ENCODE measurements at places on chromosomes 1 and 21.
A peak's percentile ranks its signal among the peaks of the same experiment; 100 is the strongest.

- no peak for DNase-seq
Measured at GRCh38 chr1:230199554-230199953, 132.5 kb downstream of the GALNT2 start.

- no peak for DNase-seq
Measured at GRCh38 chr1:239233626-239234025, 152.7 kb upstream of the CHRM3 start.

- DNase-seq = no peak
Measured at GRCh38 chr1:27862671-27863537, 9.4 kb upstream of the THEMIS2 start.

GRCh38 chr1:42312576-42313212 is 22.3 kb downstream of the FOXJ3 start:
- DNase-seq = no peak

DNA sequence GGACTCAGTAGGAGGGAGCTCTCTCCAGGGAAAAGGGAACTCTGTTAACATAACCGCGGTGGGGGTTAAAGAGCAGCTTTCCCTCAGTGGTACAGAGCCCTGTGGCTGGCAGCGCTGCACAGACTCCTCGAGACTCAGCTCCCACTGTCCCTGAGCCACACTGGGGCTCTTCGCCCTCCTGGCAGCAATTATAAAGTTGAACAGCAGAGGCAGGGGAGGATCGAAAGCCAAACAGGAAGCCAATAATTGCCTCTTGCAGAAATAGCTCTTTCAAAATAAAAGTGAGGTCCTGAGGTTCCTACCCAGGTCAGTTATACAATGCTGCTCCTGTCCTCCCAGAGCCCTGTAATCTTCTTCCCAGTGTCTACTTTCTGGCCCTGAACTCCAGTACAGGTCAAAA is 77.0 kb downstream of the FAM78B start:
- no peak for DNase-seq

- peak; percentile 39 for DNase-seq
Measured at GRCh38 chr1:5108740-5109139, 454.3 kb downstream of the AJAP1 start.

DNA sequence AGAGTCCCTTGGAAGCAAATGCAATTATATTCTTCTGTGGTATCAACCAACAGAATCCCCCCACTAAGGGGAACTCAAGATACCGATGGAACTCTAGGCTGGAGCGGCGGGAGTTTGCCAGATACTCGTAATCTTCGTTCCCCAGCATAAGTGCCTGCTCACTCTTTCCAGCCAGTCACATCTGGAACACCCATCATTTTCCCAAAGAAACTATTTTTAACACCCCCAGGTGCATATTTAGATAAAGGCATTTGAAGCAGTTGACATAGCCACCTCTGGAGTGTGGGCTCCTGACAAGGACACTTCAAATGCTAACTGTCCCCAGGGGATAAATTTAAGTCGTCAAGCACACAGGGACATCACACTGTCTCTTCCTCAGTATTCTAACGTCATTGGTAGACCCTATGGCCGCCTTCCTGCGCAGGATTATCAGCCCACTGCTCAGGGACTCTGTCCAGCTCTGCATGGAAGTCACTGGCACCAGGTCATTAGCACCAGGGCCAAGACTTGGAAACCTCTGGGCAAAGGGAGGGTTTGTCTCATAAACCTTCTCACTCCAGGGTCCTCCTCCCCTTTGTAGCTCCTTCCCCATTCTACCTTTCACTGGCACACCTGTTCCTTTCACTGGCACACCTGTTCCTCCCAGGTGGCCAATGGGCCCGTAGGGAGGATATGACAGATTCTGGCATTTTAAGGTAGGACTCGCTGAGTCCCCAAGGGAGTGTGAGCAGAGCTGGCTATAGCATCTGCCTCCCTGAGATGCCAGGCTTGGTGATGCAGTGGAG is 48.8 kb downstream of the H3-3A start:
- DNase-seq = no peak

- DNase-seq = no peak
Measured at GRCh38 chr1:63955370-63956145, 181.7 kb downstream of the ROR1 start.

GRCh38 chr1:43171312-43171875 is 696 bp downstream of the EBNA1BP2 start:
- no peak for DNase-seq

DNA sequence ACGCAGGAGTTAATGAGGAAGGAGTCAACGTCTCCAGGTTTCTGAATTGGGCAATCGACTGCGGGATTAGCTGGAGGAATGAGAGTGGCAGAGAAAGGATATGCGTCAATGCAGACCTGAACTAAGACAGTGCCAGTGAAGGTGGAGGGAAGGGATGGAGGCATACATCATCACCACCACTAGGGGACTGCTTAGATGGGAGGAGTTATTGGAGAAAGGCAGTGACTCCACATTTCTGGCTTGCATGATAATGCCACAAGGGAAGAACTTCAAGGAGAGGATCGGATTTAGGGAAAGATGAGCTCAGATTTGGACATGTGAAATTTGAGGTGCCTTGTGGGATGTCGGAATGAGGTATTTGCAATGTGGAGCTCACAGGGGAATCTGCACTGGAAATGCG is 17.5 kb downstream of the VASH2 start:
- no peak for DNase-seq

DNA sequence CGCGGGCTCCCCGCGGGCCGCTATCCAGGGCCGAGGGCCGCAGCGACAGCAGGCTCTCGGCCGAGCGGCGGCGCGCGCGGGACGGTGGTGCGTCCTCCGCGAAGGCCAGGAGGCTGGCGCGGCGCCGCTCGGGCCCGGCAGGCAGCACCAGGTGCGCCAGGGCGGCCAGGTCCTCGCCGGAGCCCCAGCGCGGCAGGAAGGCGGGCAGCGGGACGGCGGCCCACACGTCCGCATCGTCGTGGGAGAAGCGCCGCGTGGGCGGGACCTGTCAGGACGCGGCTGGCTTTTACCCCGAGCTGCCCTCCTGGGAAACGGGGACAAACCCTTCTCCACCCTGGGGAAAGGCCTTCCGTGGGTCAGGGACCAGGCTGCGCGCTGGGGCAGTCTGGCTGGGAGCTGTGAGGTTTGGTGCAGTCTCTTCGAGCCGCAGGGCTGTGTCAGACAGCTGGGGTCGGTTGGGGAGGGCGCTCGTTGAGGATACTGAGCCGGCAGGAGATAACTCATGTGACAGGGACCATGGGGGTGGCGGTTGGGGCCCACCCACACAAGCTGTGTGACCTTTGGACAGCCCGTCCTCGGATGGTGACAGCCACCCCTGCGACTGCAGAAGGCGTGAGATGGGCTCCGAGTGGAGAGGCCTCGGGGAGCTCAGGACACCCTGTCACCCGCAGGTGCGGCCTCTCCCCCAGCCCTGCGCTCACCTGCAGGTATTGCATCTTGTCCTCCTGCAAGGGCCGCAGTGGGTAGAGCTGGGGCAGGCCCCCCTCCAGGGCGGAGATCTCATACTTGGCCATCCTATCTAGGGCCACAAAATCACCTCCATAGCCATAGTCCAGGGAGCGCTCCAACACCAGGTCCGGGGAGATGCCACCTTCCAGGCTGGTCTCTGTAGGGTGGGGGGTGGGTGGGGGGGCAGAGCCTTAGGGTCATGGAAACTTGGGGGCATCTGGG is 6.0 kb downstream of the HES3 start:
- DNase-seq = no peak

DNA sequence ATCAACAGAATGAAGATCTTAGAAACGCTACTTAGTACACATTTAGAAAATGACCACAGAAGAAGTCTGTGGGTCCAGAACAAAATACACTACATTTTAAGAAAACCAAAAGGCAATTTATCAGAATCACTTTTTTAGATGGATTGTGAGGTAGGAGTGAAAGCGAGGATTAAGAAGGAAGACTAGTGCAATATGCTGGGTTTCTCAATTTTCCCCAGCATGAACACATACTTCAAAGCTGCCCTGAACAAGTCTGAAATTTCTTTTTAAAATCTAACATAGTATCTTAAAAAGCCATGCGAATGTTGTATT is 200.5 kb downstream of the SLC45A1 start:
- no peak for DNase-seq

DNA sequence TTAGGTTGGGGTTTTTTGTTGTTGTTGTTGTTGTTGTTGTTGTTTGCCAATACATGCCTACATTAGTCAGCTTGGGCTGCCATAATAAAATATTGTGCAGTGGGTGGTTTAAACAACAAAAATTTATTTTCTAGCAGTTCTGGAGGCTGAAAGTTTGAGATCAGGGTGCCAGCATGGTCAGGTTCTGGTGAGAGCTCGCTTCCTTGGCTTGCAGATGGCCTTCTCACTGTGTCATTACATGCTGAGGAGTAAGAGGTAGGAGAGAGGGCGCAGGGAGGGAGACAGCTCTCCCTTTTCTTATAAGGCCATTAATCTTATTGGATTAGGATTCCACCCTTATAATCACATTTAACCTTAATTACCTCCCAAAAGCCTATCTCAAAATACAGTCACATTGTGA is 52.7 kb downstream of the DIRAS3 start:
- DNase-seq = no peak

DNA sequence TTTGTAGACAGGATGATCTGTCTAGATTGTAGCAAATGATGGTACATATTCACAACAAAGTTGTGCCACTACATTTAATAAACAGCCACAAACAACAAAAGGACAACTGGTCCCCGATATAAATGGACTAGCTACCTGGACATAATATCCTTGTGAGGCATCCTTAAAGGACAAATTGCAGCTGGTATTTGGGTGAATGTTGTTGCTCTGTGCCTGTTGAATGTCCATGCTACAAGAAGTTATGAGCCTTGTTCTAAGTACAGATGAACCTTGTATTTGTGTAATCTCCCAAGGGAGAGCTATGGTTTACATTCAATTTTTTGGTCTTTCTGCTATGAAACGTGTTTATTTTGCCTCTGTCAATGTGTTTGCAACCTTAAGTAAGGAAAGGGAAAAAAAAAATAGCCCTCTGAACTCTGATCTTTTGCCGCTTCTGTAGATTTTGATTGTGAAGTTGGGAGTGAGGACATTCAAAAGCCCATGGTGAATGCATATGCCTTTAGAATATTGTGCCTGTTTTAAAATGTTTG is 26.5 kb downstream of the SFT2D2 start:
- no peak for DNase-seq

DNA sequence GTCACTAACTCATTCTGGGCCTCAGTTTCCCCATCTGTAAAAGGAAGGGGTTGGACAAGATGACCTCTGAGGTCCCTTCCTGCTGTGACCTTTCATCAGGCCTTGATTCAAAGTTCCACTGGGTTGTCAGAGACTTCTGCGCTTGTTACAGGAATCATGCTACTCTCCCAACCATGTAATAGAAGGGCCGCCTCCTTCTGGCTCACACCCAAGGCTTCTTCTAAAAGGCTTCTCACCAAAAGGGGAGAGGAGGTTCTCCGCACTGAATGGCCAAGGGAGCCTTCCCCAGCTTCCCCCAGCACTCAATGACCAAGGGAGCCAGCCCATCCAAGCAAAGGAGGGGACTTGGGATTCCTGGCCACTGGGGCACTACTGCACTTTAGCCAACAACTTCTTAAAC is 42.7 kb downstream of the GRHL3 start:
- no peak for DNase-seq

DNA sequence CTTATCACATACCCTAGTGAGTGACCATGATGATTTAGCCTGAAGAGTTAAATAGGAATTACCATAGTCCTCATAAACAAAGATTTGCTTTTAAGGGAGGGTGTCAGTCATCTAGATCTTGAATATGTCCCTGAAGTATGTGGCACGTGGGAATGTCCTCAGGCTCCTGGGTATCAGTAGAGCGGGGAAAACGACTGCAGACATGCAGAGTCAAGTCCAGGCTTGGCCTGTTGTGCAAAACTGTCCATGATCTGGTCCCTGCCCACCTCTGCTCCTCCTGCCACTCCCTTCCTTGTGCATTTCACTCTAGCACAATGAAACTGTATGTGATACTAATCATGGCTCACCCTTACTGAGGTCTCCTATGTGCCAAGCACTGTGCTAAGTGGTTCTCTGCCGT is 12.9 kb downstream of the MOV10 start:
- no peak for DNase-seq

DNA sequence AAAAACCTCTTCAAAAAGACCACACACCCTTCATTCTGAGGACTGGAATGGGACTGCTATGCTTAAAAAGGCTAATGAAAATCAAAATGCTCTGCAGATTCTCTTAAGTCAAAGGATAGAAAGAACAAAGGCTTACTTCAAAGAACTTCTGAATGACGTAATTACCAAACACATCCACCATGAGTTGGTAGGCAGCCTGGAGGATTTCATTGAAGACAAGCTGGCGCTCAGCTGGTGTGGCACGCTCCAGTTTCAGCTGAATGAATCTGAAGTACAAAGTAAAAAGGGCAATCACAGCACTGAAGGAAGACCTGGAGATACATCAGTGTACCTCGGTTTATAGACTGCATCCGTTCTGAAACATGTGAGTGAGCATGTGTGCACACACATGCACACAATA is 43.5 kb upstream of the SDC3 start:
- no peak for DNase-seq

- no peak for DNase-seq
Measured at GRCh38 chr1:101301446-101302057, 64.7 kb downstream of the S1PR1 start.

GRCh38 chr21:26085127-26085526 is 85.4 kb downstream of the APP start:
- no peak for DNase-seq

DNA sequence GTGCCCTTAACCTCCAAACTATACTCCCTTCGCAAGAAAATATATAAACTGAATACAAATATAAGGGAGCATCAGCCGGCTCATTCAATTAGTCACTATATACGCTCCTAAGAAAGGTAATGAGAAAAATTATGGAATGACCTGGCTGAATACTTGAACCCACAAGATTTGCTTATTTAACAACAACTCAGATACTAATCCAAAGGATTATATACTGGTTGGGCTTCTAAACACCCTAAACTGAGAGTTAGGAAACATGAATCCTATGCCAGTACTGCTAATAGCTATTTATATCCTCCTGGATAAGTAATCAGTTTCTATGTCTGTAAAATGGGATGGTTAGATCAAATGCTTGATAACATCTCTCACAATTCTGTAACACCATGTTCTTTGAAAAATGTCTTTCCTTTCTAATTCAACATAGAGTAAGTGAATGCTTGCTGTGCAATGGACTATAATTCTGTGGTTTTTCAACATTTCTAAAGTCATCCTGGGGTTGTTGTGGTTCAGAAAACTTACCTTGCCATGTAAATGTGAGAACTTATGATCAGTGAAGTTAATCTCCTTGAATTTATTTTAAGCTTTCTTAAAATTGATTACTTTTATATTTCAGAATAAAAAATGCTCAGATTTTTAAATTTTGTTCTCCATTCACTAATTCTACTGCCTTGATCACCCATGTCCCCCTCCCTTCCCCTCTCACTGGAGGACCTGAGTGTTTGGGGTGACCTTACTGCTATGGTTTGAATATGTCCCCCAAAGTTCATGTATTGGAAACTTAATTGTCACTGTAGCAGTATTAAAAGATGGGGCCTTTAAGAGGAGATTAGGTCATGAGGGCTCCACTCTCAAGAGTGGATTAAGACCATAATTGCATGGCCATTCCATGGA is 14.5 kb downstream of the DUSP10 start:
- no peak for DNase-seq

All from NCI-H187 treated with DMSO at 0.1 percent for 48 hours (cell line).